Activated CD4-positive, alpha-beta memory T cell treated with anti-CD3 and anti-CD28 coated beads for 36 hours (primary cell): ENCODE measurements at places on chromosomes 2 and 18.

DNA sequence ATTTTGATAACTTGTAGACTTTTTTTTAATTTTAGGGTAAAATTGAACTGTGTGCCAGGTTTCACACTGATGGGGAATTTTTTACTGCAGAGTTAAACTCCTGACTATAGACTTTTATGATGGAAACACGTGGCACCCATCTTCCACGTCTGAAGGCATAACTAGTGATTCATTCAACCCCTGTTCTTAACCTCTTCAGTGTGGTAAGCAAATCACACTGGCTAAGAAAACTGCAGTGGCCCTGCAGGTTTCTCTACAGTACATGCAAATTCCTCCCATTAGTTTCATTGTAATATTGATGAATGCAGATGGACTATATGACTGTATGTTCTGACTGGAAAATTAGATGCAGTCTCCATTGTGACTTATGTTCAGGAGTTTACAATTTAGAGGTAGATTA, 47.2 kb downstream of the SMAD4 start:
- DNase-seq: no peak

- DNase-seq: no peak
Observed at GRCh38 chr18:61541673-61542072, 208.4 kb downstream of the CDH20 start.

DNA sequence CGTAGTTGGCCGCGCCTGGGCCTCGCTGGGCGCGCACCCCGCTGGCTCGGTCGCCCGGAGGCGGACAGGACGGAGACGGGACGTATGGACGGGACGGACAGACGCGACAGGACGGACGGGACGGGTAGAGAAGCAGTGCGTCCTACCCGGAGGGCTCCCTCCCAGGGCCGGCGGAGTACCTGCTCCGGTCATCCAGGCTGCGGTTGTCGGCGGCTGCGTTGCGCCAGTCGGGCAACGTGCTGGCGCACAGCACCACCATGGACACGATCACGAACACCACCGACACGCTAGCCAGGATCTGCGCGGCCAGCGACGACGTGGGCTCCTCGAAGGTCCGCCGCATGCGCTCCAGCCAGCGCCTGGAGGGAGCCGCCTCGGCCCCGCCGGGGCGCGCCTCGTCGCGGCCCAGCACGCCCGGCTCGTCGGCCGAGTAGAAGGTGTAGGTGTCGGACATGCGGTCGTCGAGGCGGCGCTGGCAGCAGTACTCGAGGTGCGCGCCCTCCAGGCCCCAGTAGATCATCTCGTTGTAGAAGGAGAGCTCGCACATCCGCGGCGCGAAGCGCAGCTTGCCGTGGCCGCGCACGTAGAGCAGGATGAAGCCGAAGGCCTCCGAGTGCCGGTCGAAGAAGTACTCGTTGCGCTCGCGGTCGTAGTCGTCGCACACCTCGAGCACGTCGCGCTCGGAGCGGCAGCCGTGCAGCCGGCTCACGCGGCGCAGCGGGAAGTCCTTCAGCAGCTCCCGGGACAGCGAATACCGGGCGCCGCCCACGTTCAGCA, 903 bp downstream of the KCNG3 start:
- DNase-seq: peak; percentile 46

- no peak for DNase-seq
Observed at GRCh38 chr18:35345950-35346349, 1.7 kb upstream of the ZNF24 start.

DNA sequence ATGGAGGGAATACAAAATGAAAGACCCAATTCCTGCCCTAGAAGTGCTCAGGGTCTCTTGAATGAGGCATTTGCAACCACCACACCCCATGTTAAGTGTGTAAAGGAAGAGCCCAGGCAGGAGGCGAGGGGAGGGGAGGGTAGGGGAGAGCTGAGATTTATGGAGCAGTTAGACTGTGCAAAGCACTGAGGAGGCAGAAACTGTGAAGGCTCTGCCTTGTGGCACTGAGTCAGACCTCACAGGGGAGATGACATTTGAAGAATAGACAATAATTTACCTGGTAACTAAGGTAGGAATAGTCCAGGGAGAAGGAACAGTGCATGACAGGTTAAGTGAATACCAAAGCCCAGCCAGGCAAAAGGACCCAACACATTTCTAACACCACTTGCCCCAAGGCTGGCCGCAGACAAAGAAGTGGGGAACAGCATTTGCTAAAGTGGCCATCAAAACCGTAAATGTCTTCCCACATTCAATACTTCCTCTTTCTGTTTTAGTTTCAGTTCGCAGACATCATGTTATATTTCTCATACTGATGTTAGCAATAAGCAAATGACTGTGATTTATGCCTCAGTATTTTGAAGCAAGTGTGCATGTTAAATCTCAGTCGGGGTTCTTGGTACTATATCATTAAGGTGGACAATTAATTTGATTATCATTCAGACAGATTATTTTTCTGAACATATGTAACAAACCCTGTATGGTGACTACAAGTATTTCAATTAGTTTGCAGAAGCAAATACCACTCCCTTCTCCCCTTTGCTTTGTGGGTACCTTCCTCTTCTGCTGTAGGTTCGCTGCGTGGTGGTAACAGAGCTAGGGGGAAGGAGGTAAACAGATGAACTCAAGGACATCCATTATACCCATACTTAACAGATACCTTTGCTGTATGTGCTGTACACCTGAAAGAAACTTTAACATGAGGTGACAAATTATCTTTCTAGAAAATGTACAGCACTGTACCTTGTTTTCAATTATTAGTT, 27.5 kb downstream of the CDH20 start:
- DNase-seq: no peak

- DNase-seq: no peak
Observed at GRCh38 chr18:8847900-8848299, 142.5 kb downstream of the MTCL1 start.

- no peak for DNase-seq
Observed at GRCh38 chr2:186637497-186637800, 47.6 kb downstream of the ITGAV start.

- DNase-seq: no peak
Observed at GRCh38 chr18:39753178-39753577, 2187.6 kb upstream of the CELF4 start.

GRCh38 chr2:69988086-69988635, 26.7 kb upstream of the ASPRV1 start:
- peak; percentile 20 for DNase-seq

- DNase-seq: no peak
Observed at GRCh38 chr2:210568108-210568507, 11.7 kb downstream of the CPS1 start.

GRCh38 chr18:3773303-3773702, 323.3 kb downstream of the TGIF1 start:
- DNase-seq: no peak

DNA sequence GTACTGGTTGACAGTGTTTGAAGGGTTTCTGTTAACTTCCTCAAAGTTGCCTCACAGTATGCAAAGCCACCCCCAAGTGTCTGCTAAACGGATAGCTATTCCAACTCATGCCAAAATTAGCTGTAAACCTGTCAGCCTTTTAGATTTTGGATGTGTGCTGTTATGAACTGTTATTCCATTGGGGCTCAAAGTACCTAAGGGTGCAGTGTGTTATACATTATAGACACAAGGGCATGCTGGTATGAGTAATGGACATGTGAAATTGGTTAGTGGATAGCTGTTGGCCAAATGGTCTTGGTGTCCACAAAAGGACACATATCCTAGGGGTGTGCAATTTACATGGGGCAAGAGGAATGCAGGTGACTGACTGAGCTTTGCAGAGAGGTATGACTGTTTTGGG, 33.7 kb upstream of the CCBE1 start:
- no peak for DNase-seq

DNA sequence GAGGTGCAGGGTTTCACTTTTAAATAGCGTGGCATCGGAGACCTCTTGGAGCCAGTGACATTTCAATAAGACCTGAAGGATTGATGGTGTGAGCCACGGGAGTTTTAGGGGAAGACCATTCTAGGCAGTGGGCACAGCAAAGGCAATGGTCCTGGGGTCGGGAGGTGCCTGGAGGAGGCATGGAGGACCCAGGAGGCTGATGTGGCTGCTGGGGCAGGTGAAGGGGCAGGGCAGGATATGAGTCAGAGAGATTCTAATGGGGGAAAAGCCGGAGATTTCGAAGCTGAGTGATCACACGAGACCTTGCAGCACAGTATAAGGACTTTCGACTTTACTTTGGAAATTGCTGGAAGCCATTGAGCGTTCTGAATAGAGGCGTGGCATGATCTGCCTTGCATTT, 79.6 kb upstream of the KCNE4 start:
- no peak for DNase-seq

GRCh38 chr2:238602223-238602960, 175.7 kb downstream of the ASB1 start:
- no peak for DNase-seq

- DNase-seq: no peak
Observed at GRCh38 chr18:23281626-23282436, 146.5 kb downstream of the CABLES1 start.

- no peak for DNase-seq
Observed at GRCh38 chr2:142130111-142131009, 456 bp downstream of the LRP1B start.

- no peak for DNase-seq
Observed at GRCh38 chr2:74232426-74232825, 34.0 kb downstream of the MTHFD2 start.

DNA sequence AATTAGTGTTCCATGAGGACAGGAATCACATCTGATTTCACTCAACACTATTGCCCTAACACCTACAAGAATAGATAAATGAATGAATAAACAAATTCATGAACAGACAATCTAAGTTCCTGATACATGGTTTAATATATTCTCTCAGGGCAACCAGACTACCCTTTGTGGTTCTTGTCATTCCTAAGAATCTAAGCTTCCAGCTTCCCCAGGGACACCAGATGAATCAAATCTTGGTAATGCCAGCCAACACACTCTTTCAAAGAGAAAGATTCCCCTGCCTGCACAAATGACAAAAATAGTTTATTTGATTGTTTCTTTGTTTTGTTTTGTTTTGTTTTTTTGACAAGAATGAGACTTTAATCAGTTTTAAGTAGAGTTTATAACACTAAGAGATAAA, 237.5 kb upstream of the CHAC2 start:
- no peak for DNase-seq

- DNase-seq: peak; percentile 81
Observed at GRCh38 chr2:102063941-102064678, 72.3 kb downstream of the IL1R2 start.

DNA sequence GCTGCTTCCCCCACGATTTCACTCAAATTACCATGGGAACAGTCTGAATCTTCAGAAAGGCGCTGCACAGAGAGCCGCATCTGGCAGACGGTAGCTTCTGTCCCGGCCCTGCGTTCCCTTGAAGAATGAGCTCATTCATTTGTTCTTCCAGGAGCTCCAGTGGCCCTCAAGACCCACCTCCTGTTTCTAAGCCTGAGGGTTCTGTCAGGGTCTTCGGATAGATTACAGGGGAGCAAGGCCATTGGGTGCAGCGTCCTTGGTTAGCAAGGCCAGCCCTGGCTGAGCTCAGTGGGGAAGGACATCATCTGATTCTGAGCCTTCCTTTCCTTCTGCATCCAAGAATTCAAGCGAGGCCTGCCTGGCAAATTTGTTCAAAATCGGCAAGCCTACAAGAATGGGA, 111.9 kb downstream of the PDCL3 start:
- DNase-seq: no peak

DNA sequence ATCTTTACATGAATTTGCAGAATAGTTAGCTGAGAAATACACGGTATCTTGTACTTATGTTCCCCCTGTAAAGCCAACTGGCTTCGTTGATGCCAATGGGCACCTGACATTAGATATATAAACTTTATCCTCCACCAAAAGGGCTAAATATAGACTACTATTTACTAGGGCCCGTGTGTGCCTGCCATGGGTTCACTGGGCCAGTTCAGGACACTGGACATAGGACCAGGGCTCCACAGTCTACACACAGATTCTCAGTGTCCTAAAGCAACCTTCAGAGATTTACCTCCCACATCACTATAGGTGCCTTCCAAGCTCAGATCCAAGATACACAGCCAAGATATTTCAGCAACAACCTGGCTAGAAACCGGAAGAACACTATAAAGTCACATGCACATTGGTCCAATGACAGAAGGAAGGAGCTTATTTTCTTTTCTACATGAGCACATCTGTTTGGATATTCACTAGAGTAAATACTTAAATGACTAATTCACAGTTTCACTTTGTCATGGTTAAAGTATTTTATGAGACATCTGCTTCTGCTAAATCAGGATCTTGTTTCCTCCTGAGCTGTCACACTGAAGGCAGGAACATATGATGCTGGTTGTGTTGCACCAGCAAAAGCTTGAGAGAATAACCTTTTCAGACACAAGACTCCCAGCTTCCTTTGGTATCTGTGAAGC, 95.1 kb downstream of the MYO5B start:
- DNase-seq: no peak

DNA sequence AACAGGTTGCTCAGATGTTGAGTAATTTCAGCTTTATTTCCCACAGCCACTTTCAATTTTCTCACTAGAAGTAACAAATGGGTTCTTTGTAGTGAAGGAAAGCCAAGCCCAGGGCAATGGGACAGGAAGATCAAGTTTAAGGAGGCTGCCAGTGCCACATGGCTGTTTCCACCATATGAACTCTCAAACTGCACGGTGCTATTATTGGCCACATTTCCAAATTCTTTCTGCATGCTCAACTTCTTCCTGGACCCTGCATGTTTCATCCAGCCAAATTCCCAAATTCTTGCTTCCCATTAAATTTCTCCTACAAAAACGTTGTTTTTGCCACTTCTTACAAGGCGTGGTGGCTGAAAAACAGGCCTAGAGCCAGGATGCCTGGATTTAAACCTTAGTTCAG, 193.3 kb upstream of the SPHKAP start:
- no peak for DNase-seq

- DNase-seq: no peak
Observed at GRCh38 chr18:32582455-32582854, 111.8 kb upstream of the GAREM1 start.

DNA sequence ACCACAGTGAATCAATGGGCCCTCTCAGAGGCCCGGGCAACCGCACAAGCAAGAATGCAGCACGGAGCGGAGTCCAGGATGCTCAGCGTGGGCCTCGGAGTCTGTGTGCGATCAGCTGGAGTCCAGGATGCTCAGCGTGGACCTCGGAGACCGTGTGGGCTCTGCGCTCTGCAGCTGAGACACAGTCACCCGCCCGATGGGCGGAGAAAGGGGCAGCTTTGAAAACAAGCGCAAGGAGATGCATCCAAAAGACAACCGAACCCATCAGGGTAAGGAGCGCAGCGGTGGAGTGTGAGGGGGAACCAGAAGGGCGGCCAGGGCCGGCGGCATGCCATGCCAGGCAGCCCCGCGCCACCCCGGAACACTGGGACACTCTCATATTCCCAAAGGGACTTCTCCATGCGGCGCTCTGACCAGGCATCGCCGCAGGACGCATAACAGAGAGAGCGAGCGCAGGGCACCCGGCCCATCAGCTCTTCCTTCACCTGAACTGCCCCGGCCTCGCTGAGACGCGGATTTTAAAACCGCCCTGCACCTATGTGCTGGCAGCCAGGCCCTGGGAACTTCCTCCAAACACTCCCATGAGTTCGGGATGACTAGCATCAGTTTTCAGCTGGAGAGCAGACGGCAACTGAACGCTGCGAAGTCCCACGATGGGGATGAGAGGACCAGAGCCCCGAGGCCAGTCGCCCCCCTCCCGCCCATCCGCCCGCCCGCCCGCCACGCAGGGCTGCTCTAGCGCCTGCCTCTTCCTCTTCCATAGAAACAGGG, 44.7 kb downstream of the MC5R start:
- no peak for DNase-seq
